ENCODE measurements at places on chromosomes 12 and 14.

GRCh38 chr14:69683971-69684370 is 72.6 kb downstream of the SUSD6 start:
- DNase-seq: no peak

GRCh38 chr14:29927376-29928116 is at the start of gene PRKD1:
Gene PRKD1 (minus strand): TSS chr14:29927847.
- peak; percentile 72 for DNase-seq

GRCh38 chr12:53062011-53062961 is 12.4 kb downstream of the TNS2 start:
- no peak for DNase-seq

DNA sequence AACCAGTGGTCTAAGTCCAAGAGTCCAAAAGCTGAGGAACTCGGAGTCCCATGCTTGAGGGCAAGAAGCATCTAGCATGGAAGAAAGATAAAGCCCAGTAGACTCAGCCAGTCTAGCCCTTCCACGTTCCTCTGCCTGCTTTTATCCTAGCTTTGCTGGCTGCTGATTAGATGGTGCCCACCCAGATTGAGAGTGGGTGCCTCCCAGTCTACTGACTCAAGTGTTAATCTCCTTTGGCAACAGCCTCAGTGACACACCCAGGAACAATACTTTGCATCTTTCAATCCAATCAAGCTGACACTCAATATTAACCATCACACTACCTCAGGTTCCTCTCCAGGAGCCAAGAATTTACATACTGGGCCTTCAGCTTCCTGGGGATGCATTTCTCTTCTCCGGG is 476.1 kb downstream of the FUT8 start:
- DNase-seq: no peak

GRCh38 chr12:94206886-94207285 is 58.5 kb downstream of the PLXNC1 start:
- no peak for DNase-seq

DNA sequence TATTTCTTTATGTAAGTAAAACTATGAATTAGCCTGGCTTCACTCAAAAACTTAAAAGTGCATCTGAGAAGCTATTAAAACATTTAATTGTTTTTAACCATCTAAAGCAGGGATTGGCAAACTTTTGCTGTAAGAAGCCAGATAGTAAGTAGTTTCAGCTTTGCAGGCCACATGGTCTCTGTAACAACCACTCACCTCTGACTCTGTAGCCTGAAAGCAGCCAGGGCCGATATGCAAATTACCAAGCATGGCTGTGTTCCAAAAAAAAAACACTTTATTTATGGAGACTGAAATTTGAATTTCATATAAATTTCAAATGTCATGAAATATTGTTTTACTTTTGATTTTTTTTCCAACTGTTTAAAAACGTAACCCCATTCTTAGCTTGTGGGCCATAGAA is 95.3 kb downstream of the CIT start:
- no peak for DNase-seq

DNA sequence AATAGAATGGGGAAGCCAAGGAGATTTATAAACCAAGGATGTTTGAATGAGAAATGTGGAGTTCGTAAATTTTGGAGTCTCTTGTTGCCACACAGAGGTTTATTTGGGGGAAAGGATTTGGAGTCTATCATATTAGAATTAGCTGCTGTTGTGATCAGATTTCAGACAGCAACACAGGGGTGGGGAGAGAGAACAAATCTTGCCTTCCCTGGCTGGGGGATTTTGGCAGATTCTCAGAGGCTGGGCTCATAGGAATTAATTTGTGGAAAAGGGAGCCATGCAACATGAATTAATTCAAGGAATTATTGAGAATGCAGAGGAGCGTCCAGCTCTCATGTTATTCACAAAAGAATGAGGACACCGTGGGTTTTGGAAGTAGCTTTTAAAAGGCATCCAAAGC is 73.9 kb upstream of the PRMT8 start:
- DNase-seq: no peak

GRCh38 chr14:64788706-64789105 is 84.5 kb downstream of the PLEKHG3 start:
- no peak for DNase-seq

GRCh38 chr12:54349036-54349435 is 15.2 kb downstream of the GPR84 start:
- DNase-seq: peak; percentile 76

- no peak for DNase-seq
Measured at GRCh38 chr12:88241862-88242570, 99.9 kb downstream of the TMTC3 start.

- no peak for DNase-seq
Measured at GRCh38 chr14:76768671-76769500, 7.6 kb downstream of the VASH1 start.

- DNase-seq: no peak
Measured at GRCh38 chr12:113804961-113805600, 161.0 kb downstream of the RBM19 start.

DNA sequence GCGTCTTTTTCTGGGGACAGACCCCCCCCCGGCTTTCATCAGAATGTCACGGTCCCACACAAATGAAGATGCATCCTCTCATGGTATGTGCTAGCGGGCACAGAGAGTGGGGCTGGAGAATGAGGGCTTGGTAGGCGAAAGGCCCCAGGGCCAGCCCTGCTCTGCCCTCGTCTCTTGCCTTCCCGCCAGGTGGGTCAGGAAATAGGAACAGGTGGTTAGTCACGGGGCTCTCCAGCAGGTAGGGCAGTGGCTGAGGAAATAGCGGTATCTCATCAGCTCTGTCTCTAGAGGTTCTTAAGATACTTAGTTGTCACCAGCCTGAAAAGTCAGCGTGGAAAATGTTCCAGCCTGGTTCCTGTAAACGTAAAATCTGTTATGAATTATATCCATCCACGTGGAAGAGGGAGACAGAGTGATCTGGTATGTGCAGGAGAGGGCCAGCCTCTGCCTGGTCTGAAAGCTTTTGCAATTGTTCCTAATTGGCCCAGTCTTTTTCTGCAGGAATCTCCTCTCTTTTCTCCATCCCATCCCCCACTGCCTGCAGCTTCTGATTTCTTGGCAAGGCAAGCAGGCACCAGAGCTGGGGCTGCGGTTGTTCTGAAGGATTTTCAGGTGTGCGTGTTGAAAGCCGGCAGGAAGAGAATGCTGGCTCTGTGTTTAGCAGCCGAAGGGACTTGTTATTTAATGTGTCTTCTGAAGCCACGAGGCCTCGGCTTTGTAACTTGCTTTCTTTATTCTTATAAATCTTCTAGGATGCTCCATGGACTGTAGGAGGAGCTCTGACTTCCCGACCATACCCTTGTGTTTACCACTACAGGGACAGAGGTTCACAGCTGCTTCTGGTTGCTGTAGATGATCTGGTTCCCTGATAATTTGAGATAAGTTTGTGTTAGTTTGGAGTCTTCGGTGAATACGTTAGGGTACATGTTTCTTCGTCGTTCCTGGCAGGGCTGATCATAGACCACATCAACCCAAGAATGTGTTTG is 131.1 kb downstream of the CACNA1C start:
- no peak for DNase-seq

DNA sequence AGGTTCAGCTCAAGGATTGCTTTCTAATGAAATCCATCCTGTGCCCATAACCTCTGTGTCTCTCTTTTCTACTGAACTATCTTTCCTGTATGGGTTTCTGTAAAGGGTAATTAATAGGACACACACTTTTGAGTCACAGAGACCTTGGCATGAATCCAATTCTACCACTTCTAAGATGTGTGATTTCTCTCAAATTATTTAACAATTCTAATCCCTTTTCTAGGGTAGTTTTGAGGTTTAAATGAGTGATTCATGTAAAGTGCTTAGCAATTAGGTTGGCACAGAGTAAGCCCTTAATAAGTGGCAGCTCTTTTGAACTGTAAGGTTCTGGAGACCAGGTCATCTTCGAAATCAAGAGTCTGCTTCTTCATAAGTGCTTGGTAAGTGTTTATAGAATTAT is 202.7 kb downstream of the RASSF9 start:
- no peak for DNase-seq

- no peak for DNase-seq
Measured at GRCh38 chr14:60087668-60088067, 4.1 kb upstream of the PCNX4 start.

DNA sequence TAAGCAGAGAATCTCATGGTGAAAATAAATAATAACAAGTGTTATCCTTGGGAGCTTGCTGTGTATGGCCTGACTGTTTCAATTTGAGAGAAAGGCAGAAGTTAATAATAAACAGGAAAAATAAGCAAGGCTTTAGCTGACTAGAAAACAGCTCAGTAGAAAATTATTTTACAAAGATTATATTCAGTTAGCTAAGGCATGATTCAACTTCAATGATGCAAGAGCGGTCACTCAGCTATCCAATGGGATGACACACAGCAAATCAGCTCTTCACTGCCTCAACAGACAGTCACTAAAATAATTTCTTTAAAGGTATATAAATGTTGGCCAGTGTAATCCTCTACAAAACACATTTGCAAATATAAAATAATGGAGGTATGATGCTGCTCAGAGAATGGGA is 18.6 kb downstream of the GSTZ1 start:
- DNase-seq: no peak

GRCh38 chr12:51813931-51814310 is 34.6 kb downstream of the FIGNL2 start:
- DNase-seq: no peak

- DNase-seq: peak; percentile 42
Measured at GRCh38 chr12:14167005-14167628, 185.7 kb upstream of the GRIN2B start.

- DNase-seq: no peak
Measured at GRCh38 chr12:28622406-28622805, 432.1 kb downstream of the CCDC91 start.

DNA sequence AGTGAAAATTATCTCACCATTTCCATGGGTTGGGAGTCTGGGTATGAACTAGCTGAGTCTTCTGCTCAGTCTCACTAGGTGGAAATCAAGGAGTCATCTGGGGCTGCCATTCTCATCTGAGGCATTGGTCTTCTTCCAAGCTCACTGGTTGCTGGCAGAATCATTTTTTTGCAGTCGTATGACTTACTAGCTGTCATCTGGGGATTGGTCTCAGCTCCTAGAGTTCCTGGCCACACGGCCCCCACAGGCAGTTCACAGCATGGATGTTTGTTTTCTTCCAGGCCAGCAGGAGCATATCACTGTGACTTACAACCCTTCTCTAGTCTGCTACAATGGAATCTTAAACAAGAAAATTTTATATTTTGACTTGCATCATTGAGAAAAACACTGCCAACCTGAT is 18.6 kb upstream of the OR10AD1 start:
- DNase-seq: no peak

DNA sequence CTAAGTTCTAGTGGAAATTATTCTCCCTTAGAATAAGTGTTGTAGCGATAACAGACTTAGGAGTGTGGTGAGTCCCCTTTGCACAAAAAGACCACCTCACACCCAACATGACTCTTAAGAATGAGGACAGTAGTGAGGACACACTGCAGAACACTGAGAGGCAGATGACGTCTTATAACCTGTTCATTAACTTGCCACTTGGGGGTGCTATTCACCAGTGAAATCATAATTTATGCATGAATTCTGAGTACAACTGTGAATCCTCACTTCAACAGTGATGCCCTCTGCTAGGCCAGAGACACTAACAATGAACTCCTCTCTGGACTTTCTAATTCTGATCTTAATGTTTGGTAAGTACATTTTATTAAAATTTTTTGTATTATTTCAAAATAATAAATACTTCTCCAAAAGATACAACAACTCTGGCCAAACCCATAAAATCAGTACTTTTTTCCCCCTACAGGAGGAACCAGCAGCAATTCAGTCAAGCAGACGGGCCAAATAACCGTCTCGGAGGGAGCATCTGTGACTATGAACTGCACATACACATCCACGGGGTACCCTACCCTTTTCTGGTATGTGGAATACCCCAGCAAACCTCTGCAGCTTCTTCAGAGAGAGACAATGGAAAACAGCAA is 274.7 kb downstream of the DAD1 start:
- DNase-seq: peak; percentile 15

- no peak for DNase-seq
Measured at GRCh38 chr12:27511031-27511722, 12.8 kb upstream of the PPFIBP1 start.

- DNase-seq: peak; percentile 66
Measured at GRCh38 chr12:95548056-95548538, 3.2 kb downstream of the USP44 start.

DNA sequence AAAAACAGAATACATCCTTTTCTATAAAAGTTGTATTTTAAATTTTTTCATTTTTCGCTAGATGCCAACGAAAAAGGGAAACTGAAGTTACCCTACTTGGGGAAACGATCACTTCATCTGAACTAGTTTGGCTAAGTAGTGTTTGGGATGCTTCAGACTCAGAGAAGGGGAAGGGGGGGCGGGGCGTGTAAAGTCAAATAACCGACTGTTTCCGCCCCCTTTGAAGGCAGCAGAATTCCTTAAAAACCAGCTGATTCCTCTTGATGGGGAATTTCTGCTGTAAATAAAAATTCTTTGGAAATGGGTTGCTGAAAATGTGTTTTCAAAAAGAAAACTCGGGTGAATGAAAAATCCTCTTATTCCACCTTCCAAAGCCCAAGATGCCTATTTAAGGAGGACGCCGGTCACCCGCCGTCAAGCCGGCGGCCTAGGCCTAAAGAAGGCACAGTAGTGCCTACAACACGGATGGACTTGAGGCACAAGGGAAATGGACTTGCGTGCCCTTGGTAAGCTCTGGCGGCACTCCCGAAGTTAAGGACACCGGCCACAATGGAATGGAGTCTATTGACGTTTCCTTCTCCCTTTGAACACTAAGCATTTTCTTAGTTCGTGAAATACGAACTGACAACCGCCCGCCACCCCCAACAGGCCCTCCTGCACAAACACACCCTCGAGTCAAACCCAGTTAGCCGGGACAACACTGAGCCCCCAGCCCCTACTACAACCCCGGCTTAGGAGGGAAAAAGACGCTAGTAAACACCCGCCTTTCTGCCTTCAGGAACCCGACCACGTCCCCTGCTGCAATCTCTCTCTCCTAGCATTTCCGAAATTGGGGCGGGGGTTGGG is 1.9 kb downstream of the ATXN2 start:
- peak; percentile 72 for DNase-seq

GRCh38 chr14:89256283-89256682 is 160.8 kb downstream of the FOXN3 start:
- DNase-seq: no peak

GRCh38 chr14:42734041-42734440 is 1127.4 kb downstream of the LRFN5 start:
- no peak for DNase-seq

- DNase-seq: no peak
Measured at GRCh38 chr14:87139299-87139698, 853.7 kb downstream of the GALC start.

- no peak for DNase-seq
Measured at GRCh38 chr12:89082370-89082753, 269.9 kb downstream of the DUSP6 start.

Measured in WERI-Rb-1 (cell line).